Hepatocyte (in vitro differentiated cells): ENCODE measurements at places on chromosomes 7 and 10. TPM values are rescaled to one million over a fixed set of nuclear protein-coding genes. Genes with fewer than 3 reads are reported as not detected.

DYDC2 gene
- total RNA-seq: 0.56 and 0.80 TPM in 2 replicates

EIF5AL1 gene
- 0.27 and 0.44 TPM in 2 replicates for total RNA-seq

ANXA8 gene
- total RNA-seq: 60.4 and 87.6 TPM in 2 replicates

EEPD1 gene
- total RNA-seq: 7.7 and 8.8 TPM in 2 replicates

ARHGAP22 gene
- 0.52 and 1.8 TPM in 2 replicates for total RNA-seq

MYL7 gene
- total RNA-seq: 0.36 and 5.2 TPM in 2 replicates

NKX1-2 gene
- total RNA-seq: 2.0 and 5.2 TPM in 2 replicates

GRCh38 chr7:37109843-37110242, 338.8 kb downstream of the ELMO1 start:
- no peak overlapping the region for H3K4me3 ChIP-seq
- H3K4me1 ChIP-seq: peaks cover 15% of the 10 kb centered on the region
- DNase-seq: no peak
- H3K27me3 ChIP-seq: no peaks in the 10 kb centered on the region

DNA sequence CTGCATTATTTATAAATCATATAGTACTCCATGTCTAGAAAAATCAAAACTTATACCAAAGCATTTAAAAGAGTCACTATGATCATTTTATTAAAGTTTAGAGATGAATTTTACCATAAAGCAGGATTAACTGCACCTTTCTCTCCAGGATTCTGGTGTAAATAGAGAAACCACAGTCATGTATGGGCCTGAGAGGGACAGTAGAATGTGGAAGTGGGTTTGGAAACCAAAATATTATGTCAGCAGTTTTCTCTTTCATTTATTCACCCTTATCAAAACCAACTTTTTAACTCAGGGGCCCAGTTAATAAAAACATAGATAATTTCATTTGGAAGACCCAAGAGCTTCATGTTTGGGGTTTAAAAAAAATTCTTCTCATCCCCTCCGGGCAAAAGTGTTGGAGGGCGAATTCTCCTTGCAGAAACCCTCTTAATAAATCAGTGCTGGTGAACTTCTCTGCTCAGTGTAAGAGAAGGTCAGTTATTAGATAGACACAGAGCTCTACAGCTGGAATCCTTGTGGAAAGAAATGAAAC, 266.2 kb downstream of the CREB5 start:
- H3K27me3 ChIP-seq: no peaks in the 10 kb centered on the region
- H3K4me1 ChIP-seq: no peaks in the 10 kb centered on the region
- no peak overlapping the region for H3K4me3 ChIP-seq
- no peak for DNase-seq
- H3K27ac ChIP-seq: no peak overlapping the region

DNA sequence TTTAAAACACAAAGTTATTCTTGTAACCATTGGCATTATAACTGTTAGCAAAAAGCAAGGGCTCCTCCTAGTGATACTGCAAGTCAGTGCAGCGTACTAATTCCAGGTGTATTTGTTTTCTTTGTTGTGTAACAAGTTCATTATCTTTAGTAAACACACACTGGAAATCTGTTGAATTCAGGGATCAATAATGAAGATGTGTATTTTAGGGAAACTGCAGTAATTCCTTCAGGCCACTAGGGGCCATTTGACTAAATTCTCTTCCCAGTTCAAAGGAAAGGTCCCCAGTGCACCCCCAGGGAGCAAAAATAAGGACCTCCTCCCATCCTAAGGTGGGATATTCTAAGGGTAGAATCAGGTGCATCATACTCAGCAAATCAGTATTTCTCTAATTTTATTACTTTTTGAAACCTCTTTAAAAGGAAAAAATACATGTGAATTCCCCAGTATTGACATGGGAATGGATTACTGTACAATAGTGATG, 158.6 kb upstream of the LYZL1 start:
- no peaks in the 10 kb centered on the region for H3K36me3 ChIP-seq
- H3K27ac ChIP-seq: no peak overlapping the region
- H3K4me3 ChIP-seq: no peak overlapping the region

DNA sequence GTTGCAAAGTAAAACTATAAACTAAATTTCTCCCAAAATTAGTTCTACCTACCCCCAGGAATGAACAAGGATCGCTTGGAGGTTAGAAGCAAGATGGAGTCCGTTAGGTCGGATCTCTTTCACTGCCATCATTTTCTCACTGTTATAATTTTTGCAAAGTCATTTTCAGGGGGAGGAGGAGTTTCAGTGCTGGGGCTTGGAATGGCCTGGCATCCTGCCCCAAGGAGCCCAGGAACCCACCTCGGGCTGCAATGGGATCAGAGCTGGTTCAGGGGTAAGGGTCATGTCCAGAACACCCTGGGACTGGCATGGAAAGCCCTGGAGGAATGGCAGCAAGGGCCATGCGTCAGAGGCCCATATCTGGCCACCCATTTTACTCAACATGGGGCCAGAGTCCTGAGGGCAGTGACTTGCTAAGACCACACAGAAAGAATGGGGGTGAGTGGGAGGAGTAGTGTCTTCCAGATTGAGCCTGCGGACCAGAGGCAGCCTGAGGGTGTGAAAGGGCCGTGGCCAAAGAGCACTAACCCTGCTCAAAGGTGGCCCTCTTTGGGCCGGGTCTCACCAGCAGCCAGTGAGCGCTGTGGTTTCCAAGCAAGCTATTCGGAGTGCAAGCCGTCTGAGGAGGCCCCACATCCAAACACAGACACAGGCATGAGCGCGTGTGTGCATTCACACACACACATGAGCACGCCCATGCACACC, 31.8 kb downstream of the GPRIN2 start:
- H3K4me1 ChIP-seq: peaks cover 15% of the 10 kb centered on the region
- DNase-seq: no peak
- H3K4me3 ChIP-seq: no peak overlapping the region
- no peaks in the 10 kb centered on the region for H3K27me3 ChIP-seq

GRCh38 chr7:79515358-79515757, 61.9 kb upstream of the MAGI2 start:
- H3K4me1 ChIP-seq: no peaks in the 10 kb centered on the region
- H3K36me3 ChIP-seq: no peaks in the 10 kb centered on the region
- no peaks in the 10 kb centered on the region for H3K27me3 ChIP-seq
- no peak overlapping the region for H3K4me3 ChIP-seq

- H3K27ac ChIP-seq: no peak overlapping the region
- H3K4me1 ChIP-seq: no peaks in the 10 kb centered on the region
- peaks cover 44% of the 10 kb centered on the region for H3K27me3 ChIP-seq
- no peak overlapping the region for H3K4me3 ChIP-seq
- DNase-seq: no peak
Measured at GRCh38 chr10:116262678-116263077, 10.3 kb downstream of the GFRA1 start.

- H3K4me3 ChIP-seq: no peak overlapping the region
- no peaks in the 10 kb centered on the region for H3K27me3 ChIP-seq
- no peaks in the 10 kb centered on the region for H3K36me3 ChIP-seq
- no peaks in the 10 kb centered on the region for H3K4me1 ChIP-seq
- DNase-seq: no peak
Measured at GRCh38 chr7:95758187-95758586, 14.2 kb upstream of the DYNC1I1 start.

DNA sequence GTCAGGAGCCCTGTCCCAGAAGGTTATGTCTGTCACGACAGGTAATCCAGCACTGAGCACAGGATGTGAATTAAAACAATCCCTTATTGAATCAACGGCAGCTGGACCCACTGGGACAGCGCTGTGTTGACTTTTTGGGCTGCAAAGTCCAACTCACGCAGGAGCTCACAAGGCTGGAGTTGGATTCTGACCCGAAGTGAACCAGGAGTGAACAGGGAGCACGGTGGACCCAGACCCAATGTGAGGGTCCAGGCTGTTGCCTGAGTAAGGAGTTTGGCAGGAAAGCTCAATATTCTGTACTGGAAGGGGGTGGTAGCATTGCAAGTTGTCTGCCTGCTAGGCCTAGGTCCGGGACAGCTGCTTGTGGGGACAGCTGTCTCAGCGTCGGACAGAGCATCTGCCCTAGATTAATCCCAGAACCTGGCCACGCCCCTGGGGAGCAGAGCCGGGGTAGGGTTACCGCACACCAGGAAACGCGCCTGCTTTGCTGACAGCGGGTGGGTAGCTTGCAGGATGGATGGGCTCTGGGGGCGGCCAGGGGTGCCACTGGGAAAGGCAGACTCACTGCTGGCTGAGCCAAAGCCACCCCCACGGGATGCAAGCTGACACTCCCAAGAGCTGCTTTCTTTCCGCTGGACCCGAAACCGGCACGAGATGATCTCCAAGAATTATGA, 24.0 kb downstream of the COL26A1 start:
- H3K27me3 ChIP-seq: no peaks in the 10 kb centered on the region
- peak overlapping the region; percentile 36 for H3K27ac ChIP-seq
- H3K4me1 ChIP-seq: no peaks in the 10 kb centered on the region
- H3K4me3 ChIP-seq: no peak overlapping the region

GRCh38 chr10:132967540-132967939, 25.2 kb upstream of the CFAP46 start:
- peaks cover 3% of the 10 kb centered on the region for H3K27me3 ChIP-seq
- DNase-seq: no peak
- no peak overlapping the region for H3K4me3 ChIP-seq
- no peak overlapping the region for H3K27ac ChIP-seq
- no peaks in the 10 kb centered on the region for H3K36me3 ChIP-seq
- H3K4me1 ChIP-seq: no peaks in the 10 kb centered on the region
